NCI-H1417 treated with DMSO at 0.1 percent for 48 hours (cell line): ENCODE measurements at places on chromosomes 12 and 14.

- DNase-seq: no peak
These were observed 77.2 kb downstream of the C2CD5 start for GRCh38 chr12:22467190-22467589.

DNA sequence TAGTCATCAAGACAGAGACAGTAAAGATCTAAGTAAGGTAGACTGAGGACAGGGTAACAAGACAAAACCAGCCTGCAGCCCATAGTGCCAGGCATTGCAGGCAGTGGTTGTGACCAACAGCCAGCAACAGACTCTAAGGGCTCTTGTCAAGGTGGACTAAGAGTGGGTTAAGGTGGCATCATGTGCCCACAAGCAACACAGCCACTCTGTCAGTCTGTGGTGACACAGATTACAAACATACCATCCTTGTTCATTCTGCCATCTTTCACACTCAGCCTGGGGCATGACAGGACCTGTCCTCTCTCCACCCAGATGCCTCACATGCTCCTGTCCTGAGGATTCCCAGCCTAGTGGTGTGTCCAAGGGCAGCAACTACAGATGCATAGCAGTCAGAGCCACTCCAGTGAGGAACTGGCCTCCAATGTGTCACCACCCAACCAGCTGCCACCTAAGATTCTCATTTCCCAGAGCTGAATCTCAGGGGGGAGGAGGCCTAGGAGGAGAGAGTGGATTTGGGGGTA is 28.3 kb downstream of the VDR start:
- no peak for DNase-seq

- DNase-seq: no peak
These were observed 13.1 kb upstream of the CIPC start for GRCh38 chr14:77084985-77085384.

DNA sequence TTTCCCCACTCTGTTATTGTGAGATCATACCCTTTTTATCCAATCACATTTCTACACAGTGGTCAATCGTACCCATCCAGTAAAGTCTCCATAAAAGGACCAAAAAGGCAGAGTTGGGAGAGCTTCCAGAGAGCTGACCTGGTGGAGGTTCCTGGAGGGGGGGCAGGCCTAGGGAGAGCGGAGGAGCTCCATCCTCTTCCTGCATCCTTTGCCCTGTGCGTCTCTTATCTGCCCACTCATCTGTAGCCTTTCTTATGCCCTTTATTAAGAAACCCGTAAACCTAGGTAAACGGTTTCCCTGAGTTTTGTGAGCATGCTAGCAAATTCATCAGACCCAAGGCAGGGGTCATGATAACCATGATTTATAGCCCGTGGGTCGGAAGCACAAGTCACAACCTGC is 26.2 kb downstream of the EVL start:
- no peak for DNase-seq

DNA sequence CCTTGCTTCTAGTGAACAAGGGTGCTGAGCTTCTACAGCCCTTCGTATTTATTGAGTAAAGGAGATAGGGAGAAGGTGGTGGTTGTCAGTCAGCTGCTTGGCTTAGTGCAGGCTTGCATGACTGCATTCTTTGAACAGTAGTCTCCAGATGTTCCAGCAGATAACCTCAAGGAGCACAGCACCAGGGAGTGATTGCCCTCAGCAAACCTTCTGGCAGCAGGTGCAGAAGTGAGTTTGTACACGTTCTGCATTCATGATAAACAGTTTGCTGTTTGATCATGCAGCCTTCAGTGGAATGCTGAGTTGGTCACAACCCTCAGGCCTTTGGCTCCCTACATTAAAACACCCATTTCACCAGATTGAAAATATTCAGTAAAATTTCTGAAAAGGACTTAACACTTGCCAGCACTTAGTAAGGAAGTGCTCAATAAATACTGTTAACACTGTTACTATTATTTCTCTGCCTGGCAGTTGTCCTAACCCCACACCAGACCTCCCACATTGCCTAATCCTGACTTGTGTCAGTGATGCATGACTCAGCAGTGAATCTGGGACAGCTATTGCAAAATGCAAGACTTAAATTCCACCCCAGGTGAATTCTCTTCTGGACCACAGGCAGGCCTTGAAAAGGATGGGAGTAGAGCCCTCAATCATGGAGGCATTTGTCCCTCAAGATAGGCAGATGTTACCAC is 18.9 kb upstream of the CARMIL3 start:
- no peak for DNase-seq

DNA sequence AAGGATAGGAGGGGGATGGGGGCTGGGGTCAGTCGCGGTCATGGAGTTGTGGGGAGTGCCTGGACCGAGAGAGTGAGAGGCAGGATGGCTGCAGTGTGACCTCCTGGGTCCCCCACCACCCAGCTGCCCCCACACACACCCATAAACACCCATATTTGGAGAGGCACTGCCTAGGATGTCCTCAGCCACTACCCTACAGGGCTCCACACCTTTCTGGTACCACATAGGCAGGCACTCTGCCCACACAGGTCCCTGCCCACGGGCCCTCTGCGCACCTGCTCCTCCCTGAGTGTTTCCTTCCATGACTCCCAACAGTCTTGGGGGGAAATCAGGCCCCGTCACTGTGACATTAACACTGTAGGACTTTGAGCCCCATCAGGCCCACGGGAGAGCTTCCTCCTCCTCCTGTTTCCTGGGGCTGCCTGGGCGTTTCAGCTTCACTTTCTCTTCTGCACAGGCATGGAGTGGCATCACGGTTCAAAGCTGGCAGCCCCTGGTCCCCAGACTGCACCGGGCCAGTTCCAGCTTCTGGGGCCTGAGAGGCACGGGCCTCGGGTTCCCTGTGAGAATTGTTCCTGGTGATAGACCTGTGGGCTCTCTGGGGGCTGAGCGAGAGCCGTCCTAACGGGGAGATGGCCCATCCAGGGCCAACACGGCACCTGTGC is 207.0 kb upstream of the C14orf180 start:
- DNase-seq: no peak

DNA sequence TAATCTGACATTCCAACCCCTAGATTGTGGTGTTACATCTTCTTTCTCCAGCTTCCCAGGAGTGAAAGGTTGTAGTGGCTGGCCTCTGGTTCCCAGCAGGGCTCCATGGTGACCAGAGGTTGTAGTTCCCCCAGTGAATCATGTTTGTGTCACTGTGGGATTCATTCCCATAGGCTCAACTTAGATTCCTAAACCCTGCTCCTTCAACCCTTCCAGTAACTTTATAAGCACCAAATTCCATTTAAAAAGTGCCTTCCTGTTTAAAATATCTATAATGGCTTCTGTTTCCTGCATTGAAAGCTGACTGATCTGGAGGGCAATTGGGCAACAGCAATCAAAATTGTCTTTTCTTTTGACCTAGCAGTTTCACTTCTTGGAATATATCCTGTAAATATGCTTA is 40.5 kb upstream of the TBC1D15 start:
- no peak for DNase-seq

GRCh38 chr14:80906336-80906735 is 35.2 kb downstream of the CEP128 start:
- no peak for DNase-seq

DNA sequence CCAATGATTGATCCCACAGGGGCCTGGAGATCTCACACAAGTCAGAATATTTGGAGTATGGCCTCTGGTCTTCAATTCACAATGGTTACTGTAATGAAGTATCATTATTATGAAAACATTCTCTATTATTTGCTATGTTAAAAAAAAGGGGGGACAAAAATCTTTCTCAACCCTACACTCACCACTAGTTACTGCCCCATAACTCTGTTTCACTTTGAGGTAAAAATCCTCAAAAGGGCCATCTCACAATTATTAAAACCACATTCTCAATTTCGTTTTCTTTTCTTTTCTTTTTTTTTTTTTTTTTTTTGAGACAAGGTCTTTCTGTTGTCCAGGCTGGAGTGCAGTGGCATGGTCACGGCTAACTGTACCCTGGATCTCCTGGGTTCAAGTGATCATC is 59.6 kb upstream of the KCNC2 start:
- DNase-seq: no peak

DNA sequence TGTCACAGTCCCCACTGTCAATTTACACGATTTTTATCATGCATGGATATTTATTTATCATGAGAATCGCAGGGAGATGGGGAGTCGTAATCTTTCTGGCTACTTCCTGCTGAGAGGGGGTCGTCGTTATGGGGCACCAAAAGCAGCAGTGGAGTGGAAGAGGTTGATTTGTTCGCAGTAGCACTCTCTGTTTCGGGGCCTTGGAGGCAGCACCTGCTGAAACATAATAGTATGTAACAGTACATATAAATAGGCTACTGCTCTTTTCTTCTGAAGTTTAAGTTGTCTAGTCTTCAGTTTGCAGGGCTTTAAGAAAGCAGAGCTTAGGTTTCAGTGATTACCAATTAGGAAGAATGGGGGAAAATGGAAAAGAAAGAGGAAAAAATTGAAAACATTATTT is 3.8 kb downstream of the SOAT2 start:
- no peak for DNase-seq

DNA sequence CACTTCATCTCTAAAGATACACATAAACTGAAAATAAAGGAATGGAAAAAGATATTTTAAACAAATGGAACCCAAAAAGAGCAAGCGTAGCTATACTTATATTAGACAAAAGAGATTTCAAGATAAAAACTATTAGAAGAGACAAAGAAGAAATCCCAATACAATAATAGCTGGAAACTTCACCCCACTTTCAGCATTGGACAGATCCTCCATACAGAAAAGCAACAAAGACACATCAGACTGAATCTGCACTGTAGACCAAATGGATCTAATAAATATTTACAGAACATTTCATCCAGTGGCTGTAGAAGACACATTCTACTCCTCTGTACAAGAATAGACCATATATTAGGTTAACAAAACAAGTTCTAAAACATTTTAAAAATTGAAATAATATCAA is 117.6 kb upstream of the PDE3A start:
- no peak for DNase-seq

GRCh38 chr12:92078167-92079053 is 67.2 kb downstream of the BTG1 start:
- DNase-seq: no peak

DNA sequence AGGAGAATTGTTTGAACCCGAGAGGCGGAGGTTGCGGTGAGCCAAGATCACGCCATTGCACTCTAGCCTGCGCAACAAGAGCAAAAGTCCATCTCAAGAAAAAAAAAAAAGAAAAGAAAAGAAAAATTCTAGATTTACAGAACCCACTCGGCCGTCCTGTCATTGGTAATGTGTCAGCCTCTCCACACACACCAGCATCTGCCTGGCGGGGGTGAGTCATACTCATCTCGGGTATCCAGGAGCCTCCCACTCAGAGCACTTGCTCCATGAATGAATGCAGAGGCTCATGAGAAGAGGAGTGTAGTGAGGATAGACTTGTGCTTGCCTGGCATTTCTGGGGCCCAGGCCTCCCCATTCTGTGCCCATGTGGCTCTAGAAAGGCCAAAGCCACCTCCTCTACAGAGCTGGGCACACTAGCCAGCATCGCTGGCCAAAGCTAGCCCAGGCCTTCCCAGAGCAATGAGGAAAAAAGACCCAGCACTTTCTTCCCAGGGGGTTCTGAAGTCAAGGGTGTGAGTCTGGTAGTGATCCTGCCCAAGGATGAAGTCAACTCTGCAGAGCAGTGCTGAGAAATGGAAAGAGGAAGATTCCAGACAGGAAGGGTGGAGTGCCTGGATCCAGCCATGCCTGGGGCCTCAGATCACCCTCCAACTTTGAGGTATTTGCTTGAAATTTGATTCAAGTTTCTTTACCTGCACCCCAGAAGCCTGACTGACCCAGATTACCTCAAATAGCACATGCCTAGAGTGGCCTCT is 31.2 kb upstream of the KLC1 start:
- no peak for DNase-seq

DNA sequence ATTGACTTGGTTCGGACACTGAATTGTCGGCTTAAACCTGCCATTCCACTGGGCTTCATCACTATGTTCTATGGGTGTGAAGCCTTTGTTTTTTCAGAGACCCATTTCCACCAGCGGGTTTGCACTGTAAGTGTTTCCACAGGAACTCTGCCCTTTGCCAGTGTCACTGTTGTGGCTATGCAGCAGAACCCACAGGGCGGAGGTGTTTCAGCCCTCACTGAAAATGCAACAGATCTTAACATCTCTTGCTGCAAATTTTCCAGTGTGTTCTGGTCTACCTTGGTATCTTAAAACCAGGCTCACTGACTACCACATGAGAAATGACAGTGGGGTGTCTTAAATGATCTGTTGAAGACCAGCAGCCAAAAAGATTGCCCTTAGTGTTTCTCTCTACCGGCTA is 21.1 kb downstream of the PRKCH start:
- no peak for DNase-seq

DNA sequence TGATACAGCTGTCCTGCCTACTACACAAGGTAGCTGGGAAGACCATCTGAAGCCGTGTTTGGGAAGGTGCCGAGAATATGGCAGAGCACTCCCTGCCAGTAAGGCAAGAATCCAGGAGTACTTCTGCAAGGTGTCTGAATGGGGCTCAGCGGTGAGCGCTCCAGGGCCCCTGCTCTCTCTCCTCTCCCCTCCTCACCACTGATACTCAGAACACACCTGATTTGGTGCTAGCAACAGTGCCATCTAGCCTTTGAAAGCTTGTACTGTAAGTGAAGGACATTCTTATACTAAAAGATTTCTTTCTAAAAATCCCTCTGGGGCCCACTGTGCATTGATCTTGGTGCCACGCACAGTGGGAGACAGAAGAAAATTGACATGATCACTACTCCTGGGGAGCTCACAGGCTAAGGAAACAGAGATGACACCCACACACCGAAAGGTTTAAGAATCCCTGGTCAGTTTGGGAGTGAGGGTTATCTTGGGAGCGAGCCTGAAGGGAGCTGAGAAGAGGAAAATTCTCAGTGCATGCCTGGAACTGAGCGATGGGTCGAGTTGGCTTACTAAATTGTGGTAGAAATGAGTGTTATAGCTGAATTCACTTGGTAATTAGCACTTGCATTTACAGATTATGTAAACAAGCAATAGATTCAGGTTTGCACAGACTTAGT is 216.9 kb downstream of the NTF3 start:
- peak; percentile 73 for DNase-seq

- DNase-seq: no peak
These were observed 18.0 kb downstream of the ATL1 start for GRCh38 chr14:50577982-50578381.

- no peak for DNase-seq
These were observed 33.4 kb upstream of the VASH1 start for GRCh38 chr14:76727901-76728300.

- DNase-seq: peak; percentile 13
These were observed 678.2 kb downstream of the NRXN3 start for GRCh38 chr14:78848234-78848820.

- DNase-seq: no peak
These were observed 46.0 kb upstream of the TCL1A start for GRCh38 chr14:95759941-95760340.

DNA sequence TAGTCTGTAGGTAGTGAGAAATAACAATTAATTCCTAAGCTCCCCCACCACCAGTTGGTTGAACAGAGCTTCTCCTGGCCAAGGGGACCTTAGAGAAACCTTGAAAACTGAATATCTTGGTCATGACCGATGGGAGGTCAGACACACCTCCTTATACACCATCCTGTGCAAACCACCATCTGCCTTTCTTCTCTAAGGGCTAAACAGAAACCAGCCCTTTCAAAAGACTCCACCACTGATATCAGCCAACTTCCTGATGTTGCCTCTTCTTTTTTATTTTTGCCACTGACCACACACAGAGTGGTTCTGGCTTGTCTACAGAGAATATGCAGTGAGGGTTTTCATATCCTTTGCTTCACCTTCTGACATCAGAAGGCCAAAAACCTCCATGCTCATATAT is 977.7 kb upstream of the SEL1L start:
- no peak for DNase-seq
